ENCODE measurements at places on chromosomes 3 and 15.
A peak's percentile ranks its signal among the peaks of the same experiment; 100 is the strongest.

- no peak for DNase-seq
These were observed 32.7 kb downstream of the RARB start for GRCh38 chr3:25460751-25461150.

- DNase-seq: peak; percentile 91
These were observed 39.3 kb downstream of the PLD1 start for GRCh38 chr3:171770689-171771620.

GRCh38 chr3:73504239-73504638 lies 120.5 kb downstream of the PDZRN3 start:
- DNase-seq: no peak

- peak; percentile 37 for DNase-seq
These were observed 309.6 kb downstream of the TUSC7 start for GRCh38 chr3:117019082-117019713.

- no peak for DNase-seq
These were observed 13.7 kb upstream of the PRKCD start for GRCh38 chr3:53147151-53147902.

- DNase-seq: peak; percentile 66
These were observed 33.0 kb downstream of the PTPRG start for GRCh38 chr3:61594144-61594963.

GRCh38 chr3:113764698-113765097 lies 17.9 kb downstream of the ATP6V1A start:
- no peak for DNase-seq

DNA sequence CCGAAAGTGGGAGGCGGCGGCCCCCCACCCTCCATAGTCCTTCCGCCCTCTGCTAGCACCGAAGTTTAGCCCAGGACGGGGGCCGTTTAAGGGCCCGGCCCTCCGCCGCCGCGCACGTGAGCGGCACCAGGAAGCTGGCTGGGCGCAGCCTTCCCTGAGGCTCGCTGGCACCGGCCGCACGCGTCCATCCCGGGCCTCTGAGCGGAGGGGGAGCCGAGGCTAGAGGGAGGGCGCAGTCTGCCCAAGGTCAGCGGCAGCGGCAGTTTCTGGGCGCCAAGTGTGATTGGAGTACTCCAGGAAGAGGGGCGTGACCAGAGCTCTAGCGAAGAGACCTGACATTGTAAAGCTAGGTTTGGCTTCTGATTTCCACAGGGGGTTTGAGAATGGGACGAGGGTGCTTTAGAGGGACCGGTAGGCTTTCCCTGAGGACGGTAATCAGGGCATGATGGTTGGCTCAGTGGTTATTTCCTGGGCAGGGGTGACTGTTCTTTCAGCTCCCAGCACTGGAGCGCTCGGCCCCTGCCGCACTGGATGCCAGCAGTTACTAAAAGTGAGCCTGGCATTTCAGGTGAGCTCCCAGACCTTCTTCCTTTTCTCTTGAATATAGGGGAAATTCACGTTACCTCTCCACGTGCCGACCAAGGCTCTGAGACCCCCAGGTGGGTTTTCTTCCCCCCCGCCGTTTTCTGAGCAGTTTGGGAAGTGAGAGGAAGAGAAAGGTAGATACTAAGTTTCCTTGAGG lies 853 bp downstream of the TEX264 start:
- peak; percentile 35 for DNase-seq

GRCh38 chr15:45162771-45163507 lies 24.8 kb downstream of the SHF start:
- DNase-seq: peak; percentile 94

GRCh38 chr3:177604181-177604580 lies 406.9 kb upstream of the TBL1XR1 start:
- DNase-seq: no peak

DNA sequence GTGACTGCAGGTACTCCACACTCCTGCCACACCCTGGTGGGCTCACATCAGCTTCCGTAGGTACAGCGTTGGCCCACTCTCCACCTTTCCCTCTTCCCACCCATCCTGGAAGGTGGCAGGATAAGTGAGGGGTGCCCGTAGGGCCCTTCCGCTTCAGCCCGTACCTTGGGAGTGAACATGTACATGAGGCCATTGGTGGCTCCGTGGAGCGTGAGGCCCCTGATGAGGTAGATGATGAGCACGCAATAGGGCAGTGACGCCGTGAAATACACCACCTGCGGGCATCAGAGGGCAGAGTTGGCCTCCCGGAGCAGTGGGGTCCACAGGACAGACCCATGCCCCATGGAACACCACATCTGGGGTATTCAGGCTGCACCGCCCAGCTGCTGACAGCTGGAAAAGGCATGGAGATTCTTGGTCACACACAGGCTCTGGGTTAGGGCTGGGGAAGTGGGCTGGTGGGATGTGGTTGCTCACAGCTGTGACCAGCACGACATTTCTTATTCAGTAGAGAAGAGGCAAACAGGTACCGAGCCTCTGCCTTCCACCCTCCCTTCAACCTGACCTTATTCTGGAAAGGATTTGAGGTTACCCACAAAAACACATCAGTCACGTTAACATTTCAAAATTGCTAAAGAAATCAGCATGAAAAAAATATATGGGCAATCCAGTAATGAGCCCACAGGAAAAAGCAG lies 23.8 kb downstream of the SLC6A20 start:
- DNase-seq: no peak

GRCh38 chr3:152518346-152518745 lies 249.6 kb downstream of the MBNL1 start:
- DNase-seq: no peak

DNA sequence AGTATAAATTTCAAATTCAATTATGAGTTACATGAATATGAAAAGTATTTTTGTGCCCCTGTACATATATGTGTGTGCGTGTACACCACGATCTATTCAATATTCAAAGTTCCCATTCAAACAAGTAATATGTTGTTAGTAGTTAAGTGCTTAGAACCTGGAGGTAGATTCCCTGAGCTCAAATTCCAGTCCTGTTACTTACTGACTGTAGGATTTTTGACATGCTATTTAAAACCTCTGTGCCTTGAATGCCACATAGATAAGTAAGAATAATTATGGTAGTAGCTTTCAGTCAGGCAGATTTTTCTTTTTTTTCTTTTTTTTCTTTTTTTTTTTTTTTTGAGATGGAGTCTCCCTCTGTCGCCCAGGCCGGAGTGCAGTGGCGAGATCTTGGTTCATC lies 53.3 kb upstream of the CMSS1 start:
- no peak for DNase-seq

DNA sequence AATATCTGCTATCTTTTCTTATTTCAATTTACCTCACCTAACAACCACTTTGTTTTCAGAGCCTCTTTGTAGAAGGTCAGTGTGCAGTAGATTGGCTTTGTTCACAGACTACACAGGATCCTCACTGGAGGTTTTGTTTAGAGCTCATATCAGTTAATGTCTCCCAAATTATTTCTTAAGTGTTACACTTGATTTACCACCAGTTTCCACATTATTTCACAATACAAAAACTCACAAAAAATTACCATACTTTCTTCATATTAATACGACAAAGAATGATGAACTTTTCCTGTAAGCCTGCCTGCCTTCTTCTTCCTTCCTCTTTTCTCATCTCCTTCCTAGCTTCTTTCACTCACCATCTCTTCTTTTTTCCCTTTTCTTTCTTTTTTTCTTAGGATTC lies 133.3 kb downstream of the ALCAM start:
- DNase-seq: no peak

DNA sequence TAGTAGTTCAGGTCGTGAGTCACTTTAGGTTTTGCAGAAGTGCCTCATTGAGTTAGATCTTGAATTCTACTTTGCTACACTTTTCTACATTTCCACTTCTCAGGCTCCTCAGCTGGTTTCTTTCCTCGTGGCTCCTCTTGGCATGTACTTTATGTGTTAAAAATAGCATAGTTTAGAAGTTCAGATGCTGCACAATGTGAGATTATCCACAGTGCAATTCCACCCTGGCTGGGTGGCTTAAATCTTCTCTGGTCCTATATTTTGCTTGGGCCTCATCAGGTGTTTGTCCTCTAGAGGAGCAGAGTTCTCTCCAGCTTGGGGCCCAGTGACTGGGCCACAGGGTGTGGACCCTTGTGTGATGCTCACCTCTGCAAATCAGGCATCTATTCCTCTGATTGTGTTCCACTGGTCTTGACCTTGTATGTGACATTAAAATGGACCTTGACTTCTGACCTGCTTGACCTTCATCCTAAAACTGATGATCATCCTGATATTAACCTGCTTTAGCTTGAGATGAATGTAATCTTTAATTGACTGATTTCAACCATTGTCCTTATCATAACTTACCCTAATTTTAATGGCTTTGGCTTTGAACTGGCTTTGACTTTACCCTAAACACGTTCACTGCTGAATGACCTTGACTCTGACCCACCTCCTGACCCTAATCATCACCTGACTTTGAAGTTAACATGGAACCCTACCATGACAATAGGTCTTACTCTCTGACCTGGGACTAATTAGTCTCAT lies 63.9 kb upstream of the ACAD9 start:
- no peak for DNase-seq

GRCh38 chr15:70314688-70315087 lies 217.0 kb upstream of the TLE3 start:
- DNase-seq: no peak

DNA sequence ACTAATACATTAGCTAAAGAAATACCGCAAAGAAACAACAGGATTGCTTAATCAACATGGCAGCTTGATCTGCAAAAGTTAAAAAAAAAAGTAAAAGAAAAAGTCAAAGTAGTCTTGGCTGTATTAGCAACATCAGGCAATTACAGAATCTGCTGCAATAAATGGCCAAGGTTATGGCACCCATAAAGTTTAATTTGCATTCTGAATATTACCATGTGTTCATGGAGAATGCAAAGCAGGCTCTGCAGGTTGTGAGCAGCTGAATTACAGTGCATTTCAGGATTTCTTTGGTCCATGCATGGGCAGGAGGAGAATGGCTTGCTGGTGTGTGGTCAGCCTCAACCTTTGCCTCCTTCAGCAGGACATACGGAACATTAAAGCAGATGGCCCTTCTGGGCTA lies 199.1 kb upstream of the AZI2 start:
- no peak for DNase-seq

- peak; percentile 49 for DNase-seq
These were observed 3.3 kb upstream of the GMNC start for GRCh38 chr3:190865828-190866227.

- no peak for DNase-seq
These were observed 120.7 kb downstream of the CMSS1 start for GRCh38 chr3:99938270-99938911.

DNA sequence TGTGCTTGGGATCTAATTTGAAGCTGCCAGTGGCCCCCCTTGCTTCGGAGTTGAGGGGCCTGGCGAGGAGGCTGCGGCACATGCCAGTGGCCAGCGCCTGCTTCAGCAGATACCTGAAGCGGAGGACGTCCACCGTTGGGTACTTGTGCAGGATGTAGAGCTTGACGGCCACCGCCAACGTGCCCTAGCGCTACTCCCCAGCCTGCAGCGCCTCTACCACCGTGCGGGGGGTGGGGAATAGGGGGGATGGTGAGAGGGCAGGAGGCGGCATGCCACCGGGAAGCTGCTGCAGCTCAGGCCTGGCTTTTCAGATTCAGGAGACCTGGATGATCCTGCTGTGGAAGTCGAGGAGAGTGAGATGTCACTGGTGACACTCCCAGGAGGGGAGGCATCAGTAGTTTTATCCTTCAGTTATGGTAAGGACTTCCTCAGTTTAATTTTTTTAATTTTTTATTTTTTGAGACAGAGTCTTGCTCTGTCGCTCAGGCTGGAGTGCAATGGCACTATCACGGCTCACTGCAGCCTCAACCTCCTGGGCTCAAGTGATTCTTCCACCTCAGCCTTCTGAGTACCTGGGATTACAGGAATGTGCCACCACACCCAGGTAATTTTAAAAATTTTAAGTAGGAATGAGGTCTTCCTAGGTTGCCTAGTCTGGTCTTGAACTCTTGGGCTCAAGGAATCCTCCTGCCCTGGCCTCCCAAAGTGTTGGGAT lies 150.6 kb upstream of the FRMD4B start:
- no peak for DNase-seq

- no peak for DNase-seq
These were observed 340.9 kb upstream of the TBL1XR1 start for GRCh38 chr3:177538048-177538749.

- DNase-seq: no peak
These were observed 267.1 kb downstream of the RPLP1 start for GRCh38 chr15:69719527-69720240.

DNA sequence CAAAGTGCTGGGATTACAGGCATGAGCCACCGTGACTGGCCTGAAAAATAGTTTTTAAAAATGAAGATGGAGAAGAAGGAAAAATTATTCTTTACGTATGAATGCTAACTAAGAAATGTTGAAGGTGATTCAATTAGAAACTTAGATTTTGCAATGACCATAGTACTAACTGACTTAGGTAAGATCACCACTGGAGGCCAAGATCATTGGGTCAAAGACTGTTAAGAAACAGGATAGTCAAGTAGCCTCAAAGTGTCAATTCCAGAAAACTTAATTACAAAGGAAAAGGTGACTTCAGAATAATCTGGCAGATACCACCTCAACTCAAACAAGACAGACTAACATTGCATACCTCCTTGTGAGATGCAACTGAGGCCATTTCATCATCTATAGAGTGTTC lies 119.3 kb downstream of the FRMD4B start:
- DNase-seq: no peak

- DNase-seq: no peak
These were observed 229.0 kb downstream of the TLE3 start for GRCh38 chr15:69868756-69869155.

DNA sequence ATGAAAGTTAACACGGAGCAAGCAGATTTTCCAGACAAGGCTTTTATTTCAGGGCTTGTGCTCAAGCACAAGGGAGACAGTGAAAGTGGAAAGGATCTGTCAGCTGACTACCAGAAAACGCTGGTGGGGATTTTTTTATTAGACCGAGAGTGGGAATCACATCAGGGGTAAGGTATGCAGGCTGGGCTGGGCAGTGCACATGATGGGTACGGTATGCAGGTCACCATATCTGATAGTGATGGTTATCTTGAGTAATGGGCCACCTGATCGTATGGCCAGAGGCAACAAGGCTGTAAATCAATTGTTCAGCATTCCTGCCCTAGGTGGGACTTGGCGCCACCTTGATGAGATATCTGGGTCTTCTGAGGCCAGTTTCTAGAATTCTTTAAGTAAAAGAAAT lies 36.9 kb upstream of the PIAS1 start:
- no peak for DNase-seq

DNA sequence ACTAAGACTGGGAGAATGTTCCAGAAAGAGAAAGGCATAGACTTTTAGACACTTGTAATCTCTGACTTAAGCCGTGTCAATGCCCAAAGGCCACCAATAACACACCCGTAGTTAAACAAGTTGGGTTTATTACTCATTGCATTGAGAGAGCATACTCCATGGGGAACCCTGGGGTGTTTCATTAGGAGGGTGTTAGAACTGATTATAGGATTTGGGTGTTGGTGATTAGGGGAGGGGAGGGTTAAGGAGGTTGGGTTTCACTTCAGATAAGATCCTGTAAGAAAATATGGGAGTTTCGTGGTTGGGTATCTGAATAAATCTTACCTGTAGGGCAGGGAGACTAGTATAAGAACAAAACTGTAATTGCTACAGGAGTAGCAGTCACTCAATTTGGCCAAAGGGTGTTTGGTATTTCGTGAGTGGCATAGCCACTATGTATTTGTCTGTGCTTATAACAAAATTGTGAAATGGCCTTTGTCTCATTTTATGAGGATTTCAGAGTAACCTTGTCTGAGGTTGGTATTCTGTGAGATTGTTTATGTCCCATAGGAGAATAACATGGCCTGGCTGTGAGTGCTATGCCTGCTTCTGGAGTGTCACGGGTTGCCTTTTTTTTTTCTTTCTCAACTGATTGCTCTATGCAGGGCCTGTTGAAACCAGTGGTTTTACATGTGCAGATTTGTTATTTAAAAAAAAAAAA lies 2.9 kb downstream of the HACD3 start:
- peak; percentile 53 for DNase-seq
